ENCODE measurements at places on chromosomes 3 and 15.

GRCh38 chr3:111903067-111903511 is 44.0 kb downstream of the PHLDB2 start:
- no peak for DNase-seq

DNA sequence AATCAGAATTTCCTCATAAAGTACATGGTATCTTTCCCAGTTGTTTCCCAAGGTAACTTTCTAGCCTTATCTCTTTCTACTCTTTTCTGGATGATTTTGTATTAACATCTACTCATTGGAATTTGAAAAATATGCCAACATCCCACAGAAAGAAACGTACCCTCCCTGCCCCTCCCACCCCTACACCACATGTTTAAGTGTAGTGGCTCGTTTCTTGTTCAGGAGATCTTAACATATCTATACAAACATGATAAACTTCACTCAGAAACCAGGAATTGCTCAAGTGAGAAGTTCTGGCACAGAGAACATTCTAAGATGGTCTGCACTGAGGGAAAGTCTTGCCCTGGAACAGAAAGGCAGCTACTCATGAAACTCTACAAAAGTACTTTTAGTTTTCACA is 404.7 kb downstream of the SOX2 start:
- no peak for DNase-seq

GRCh38 chr15:38324939-38325647 is 72.5 kb downstream of the SPRED1 start:
- DNase-seq, result no peak

DNA sequence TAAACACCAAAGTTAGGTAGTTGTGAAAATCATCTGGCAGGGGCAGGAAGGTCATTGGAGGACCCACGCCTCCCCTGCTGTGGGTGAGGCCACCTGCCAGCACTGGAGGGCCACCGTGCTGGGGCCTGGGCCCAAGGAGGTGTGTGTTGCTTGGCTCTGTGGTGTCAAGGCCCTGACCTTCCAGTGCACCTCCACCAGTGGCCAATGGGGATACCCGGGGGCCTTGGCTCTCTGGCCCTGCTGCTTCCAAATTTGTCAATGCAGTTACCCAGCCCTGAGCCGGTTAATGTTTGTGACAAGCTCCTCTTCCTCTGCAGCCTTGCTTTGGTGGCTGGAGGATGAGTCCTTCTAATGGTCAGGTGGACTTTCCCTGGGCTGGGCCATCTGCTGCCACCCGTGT is 150.2 kb downstream of the KLF13 start:
- DNase-seq, result no peak

DNA sequence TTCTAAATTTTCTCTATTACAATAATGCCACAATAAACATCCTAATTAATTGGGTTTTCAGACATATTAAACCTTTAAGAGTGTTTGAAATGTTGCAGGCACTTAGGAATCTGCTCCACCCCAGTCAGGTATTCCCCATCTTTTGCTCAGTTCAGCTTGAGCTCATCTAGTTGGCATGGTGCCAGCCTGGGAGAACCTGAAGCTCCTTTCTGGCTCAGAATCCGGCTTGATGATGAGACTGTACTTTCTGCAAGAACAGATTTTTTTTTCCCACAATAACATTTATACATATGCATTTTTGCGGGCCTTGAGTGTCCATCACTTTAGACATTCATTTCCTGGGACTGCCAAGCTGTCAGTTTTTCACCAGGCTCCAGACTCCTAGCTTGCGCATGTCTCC is 7.7 kb upstream of the OXSR1 start:
- DNase-seq, result no peak

DNA sequence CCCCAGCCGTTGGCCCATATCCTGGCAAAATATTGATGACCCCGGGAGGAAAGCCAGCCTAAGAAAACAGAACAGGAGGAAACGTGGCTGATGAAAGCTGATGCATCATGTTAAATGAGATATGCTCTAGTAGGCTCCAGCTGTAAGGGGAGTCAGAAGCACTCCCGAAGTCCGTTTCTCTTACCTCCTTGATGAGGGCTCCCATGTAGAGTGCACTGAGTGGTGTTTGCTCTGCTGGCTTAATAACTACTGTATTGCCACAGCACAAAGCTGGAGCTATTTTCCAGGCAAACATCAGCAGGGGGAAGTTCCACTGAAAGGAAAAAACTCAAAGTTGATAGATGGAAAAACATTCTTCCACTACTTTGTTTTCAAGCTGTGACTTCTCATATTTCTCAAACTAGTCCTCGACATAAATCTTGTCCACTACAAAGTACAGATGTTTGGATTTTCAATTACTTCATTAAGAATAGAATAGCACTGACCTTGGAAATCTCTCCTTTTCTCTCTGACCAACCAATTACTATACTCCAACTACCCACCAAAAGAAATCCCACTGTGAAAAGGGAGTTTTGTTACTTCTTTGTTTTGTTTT is 72.7 kb downstream of the ALDH1A2 start:
- DNase-seq, result no peak

GRCh38 chr3:32978331-32978730 is 26.9 kb downstream of the CCR4 start:
- no peak for DNase-seq

DNA sequence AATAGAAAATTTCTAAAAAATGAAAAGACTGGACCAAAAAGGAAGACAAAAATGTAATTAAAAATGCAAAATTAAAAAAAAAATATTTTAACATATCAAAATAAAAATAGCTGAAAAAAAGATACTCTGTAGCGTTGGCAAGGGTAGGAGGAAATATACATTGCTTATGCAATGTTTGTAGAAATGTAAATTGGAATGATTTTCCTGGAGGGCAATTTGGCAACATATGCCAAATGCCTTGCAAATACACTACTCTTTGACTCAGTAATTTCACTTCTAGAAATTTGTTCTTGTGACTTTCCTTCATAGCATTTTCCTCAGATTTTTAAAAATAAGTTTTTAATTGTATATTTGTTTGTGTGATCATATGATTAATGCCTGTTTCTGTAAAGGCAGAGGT is 296.6 kb downstream of the ZNF621 start:
- no peak for DNase-seq

- no peak for DNase-seq
These were observed 126.9 kb downstream of the THRB start for GRCh38 chr3:24367664-24368264.

DNA sequence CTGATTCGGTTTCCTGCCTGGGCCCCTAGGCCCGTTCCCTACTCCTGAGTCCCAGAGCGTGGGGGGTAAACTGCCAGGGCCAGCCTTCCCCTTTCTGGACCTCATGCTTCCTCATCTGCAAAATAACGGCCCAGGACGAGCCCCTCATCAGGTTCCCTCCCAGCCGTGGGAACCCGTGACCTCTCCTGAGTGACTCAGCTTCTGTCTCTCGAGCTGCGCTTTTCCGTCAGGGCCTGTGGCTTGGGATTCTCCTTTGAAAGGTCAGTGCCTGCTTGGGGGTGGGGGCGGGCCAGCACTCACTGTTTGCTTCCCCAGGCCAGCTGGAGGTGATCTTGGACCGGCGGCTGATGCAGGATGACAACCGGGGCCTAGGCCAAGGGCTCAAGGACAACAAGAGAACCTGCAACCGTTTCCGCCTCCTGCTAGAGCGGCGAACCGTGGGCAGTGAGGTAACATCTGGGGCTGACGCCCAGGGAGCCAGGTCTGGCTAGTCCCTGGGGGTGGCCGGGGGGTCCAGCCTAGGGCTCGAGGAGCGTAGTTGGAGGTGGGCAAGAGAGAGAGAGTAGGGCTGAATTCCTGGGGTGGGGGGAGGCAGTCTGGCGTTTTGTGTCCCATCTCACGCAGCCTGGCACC is 12.8 kb downstream of the MAN2A2 start:
- DNase-seq, result no peak

DNA sequence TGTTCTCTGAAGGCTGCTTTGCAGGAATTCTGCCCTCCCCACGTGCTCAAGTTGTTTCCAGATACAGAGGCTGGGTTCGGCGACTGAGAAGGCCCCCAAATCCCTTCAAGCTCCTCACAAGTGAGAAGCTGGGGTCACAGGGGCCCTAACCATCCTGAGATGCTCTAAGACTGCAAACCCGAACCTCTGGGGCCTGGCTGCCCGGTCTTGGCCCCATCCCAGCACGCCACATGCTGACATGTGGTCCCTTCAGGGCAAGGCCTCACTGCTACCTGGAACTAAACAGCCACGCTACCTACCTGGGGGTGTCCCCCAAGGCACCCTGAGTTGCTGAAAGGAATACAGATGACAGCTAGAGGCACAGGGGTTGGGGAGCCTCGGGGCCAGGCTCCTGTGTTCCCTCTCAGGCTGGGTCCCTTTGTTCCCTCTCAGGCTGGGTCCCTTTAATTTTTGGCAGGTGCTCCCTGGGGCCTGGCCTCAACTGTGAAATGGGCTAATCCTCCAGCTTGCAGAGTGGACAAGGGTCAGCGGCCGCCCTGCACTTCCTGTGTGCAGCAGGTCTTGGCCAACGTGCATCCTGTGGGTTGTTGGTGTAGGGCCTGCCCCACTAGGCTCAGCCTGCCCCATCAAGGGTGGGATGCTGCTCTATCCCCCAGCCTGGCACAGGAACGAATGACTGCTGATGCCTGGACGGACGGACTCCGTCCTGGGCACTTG is 32.5 kb downstream of the KLHL25 start:
- no peak for DNase-seq

- no peak for DNase-seq
These were observed 24.1 kb upstream of the MECOM start for GRCh38 chr3:169687603-169688002.

DNA sequence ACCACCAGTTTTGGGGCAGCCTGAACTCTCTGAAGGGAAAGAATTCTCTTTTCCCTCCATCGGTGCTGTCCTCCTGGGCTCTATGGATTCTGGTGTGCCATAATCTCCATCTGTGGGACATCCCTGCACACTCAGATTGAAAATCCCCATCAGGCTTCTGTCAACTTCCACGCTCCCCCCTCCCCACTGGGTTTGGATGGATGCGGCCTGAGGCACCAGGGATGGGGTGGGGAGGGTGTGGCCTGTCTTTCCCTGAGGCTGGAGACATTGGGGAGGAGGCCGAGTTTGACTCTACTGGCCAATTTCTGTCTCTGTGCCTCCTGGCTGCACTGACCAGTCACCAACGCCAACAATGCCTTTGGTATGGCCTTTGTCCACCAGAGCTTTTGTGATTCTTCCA is 16.3 kb upstream of the FBLN2 start:
- no peak for DNase-seq

GRCh38 chr3:69370901-69371301 is 15.0 kb downstream of the FRMD4B start:
- DNase-seq, result no peak

GRCh38 chr3:151724576-151725562 is 8.9 kb upstream of the AADACL2 start:
- no peak for DNase-seq

GRCh38 chr3:68448510-68449383 is 483.6 kb downstream of the TAFA4 start:
- DNase-seq, result no peak

DNA sequence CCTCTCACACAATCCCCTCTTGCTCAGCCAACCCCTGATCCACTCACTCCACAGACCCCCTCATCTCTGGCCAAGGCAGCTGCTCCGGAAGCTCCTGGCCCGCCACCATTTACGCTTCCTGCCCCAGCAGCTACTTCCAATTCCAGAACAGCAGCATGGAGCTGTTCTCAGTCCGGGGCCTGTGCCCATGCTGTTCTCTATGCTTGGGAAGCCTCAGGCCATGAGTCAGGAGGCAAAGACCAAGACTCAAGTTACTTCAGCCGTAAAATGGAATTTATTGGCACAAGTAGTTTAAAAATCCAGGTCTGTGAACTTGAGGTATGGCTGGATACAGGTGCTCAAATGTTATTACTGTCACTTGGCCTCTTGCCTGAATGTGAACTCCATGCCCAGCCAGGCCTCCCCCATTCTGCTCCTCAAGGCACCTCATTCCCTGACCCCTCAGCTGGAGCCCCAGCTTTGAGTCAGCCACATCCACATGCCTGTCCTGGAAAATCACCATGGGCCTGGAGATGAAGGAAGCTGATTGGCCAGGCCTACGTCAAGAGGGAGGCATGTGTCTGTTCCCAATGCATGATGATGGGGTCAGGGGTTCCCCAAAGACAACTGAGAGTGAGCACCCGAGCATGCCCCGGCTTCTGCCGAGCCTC is 31.4 kb upstream of the CACNA2D2 start:
- DNase-seq, result no peak

GRCh38 chr3:79491029-79491641 is 276.7 kb downstream of the ROBO1 start:
- DNase-seq, result no peak

- DNase-seq, result no peak
These were observed 63.3 kb upstream of the C3orf80 start for GRCh38 chr3:160161921-160162320.

DNA sequence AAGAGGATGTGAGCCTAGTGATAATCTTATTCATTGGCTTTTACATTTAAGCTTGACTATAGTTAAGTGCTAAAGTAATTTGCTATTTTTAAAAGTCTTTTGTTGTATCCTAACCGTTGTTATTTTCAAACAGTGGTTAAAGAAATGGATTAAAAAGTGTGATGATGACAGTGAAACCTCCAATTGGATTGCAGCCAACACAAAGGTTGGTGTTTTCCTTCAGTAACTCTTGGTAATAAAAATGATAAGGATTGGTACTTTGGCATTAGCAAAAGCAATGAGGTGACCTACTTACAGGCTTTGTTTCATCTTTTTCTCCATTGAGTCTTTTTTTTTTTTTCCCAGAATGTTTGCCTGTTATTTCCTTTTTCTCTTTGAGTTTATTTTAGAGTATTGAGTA is 87.5 kb upstream of the GOLGA6B start:
- no peak for DNase-seq

GRCh38 chr3:155026999-155027591 is 53.0 kb upstream of the MME start:
- DNase-seq, result no peak

DNA sequence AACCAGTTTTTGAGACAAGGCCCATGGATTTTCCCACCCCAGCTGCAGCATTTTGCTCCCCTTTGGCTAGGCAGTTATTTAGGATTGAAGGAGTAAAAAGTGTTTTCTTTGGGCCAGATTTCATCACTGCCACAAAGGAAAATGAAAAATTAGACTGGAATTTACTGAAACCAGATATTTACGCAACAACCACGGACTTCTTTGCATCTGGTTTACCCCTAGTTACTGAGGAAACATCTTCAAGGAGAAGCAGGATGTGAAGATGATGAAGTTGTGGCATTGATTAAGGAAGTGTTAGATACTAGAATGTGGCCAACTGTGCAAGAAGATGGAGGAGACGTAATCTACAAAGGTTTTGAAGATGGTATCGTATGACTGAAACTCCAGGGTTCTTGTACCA is 165.2 kb upstream of the MYRIP start:
- DNase-seq, result no peak

GRCh38 chr3:141073580-141073979 is 22.4 kb downstream of the SPSB4 start:
- DNase-seq, result no peak

DNA sequence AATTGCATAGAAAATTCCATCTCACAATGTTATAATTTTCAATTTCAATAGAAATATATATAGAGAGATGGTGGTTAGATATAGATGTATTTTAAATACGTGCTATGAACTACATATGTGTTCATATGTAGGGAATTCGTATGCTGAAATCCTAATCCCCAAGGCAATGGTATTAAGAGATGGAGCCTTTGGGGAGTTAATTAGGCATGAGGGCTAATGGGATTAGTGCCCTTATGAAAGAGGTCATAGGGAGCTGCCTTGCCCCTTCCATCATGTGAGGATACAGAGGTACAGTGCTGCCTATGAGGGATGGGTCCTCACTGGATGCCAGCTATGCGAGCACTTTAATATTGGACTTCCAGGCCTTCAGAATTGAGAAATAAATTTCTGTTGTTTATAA is 79.6 kb upstream of the CCDC54 start:
- no peak for DNase-seq
